Forelimb muscle (tissue), 1 donor: ENCODE measurements at places on chromosomes 16 and 17. TPM values are rescaled to one million over a fixed set of nuclear protein-coding genes. Genes with fewer than 3 reads are reported as not detected.

- no peak for DNase-seq
Measured at GRCh38 chr16:22670551-22671041, 143.4 kb upstream of the HS3ST2 start.

Gene CDRT15L2
- not detected for polyA plus RNA-seq

DNA sequence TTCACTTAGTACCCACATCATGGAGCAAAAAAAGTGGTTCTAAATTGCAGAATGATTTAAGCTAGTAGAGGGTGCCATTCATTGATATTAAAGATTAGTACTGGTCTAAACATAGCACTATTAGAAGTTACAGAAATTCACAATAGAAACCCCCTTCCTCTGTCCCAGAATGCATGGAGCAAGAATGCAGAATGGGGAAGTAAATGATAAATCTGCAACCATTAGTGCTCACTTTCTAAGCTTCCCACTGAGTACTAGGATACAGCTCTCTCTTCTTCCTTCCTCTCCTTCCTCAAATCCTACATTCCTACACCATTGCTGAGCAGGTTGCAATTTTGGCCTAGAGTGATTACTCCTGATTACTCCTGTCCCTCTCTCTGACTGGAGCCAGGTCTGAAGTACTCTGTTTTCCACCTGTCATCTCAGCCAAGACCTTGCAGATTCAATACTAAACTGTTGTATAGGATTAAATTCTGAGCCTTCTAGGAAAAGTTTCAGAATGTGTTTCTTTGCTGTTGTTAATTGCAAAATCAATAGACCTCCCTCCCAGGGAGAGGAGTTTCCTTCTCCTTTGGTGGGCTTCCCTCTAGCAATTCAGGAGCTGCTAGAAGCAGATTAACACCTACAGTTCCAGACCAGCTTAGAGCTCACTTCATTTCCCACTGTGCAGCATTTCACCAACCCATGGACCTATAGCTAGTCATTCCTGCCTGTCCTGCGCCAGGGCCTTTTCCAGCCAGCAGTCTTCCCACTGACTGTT lies 165.5 kb upstream of the TBX2 start:
- DNase-seq: no peak

Gene PRAC2
- not detected for polyA plus RNA-seq

Gene ABCA10
- polyA plus RNA-seq: 9.5 TPM

DNA sequence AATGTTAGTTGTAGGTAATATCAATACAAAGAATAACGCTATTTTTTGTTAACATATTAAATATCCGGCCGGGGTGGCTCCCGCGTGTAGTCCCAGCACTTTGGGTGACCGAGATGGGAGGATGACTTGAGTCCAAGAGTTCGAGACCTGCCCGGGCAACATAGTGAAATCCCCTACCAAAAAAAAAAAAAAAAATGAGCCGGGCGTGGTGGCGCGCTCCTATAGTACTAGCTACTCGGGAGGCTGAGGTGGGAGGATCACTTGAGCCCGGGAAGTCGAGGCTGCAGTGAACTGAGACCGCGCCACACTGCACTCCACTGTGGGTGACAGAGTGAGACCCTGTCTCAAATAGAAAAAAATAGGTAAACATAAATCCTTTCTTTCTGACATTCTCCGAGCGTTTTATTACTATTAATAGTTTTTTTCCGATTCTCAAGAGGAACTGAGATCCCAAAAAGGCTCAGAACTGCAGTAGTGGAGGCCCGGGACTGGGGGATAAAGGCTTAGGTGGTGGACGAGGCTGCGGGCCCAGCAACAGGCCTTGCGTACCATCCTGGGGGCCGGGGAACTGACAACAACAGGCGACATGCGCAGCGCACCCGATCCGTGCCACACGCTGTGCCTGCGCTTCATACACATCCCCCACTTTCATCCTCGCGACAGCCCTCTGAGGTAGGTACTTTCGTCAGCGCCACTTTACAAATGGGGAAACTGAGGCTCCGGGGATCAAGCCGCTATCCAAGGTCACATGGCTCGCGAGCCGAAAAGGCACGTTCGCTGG lies 919 bp downstream of the N4BP1 start:
- DNase-seq: no peak

GRCh38 chr16:68774982-68775634 lies 38.0 kb downstream of the CDH1 start:
- DNase-seq: no peak

DNA sequence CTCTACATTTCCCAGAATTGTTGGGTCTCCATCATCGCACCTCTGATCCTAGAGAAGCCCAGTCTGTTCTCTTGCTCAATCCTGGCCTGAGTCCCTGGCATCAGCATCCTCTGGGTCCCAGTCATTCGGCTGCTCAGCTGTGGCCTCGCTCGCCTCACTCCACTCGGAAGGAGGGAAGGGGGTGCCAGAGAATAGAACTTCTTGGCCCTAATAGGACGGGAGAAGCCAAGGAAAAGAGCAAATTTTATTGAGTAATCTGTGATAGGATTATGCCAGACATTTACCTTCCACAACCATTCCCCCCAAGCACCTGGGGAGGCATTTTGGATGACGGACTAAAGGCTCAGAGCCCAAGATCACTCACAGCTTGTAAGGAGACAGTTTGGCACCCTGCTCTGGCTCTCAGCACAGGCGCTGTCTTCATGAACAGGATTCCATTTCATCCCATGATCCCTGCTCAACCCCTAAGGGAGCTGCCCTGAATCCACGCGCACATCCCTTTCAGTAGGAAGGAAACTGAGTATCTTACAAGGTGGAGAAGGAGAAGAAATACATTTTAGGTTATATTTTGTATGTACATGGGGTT lies 498 bp upstream of the CLEC10A start:
- no peak for DNase-seq

GRCh38 chr17:49298371-49298976 lies 63.6 kb downstream of the ZNF652 start:
- no peak for DNase-seq

- DNase-seq: no peak
Measured at GRCh38 chr17:3957735-3958599, 6.3 kb downstream of the ATP2A3 start.

Gene CDH1
- 1.2 TPM for polyA plus RNA-seq

DNA sequence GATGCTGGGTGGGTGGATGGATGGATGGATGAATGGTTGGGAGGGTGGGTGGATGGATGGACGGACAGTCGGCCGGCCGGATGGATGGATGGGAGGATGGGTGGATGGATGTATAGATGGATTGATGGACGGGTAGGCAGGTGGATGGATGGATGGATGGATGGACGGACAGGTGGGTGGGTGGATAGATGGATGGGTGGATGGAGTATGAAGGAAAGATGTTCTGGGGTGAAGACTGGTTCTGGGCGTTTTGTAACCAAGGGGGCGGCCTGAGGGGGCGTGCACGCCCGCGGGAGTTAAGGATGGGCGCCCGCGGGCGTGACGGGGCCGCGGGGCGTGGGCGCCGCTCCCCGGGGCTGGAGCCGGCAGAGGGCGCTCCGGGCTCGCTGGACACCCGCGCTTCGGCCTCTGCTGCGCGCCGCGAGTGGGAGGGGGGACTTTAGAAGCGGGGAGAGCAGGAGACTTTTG lies at the start of gene NECAB2:
Gene NECAB2, plus strand, starts transcription at position 407 of the 468 bp plus-strand sequence. CDS start 405 bp downstream, outside the sequence.
- DNase-seq: no peak

- DNase-seq: no peak
Measured at GRCh38 chr17:82837586-82838320, 2.1 kb downstream of the ZNF750 start.

- DNase-seq: no peak
Measured at GRCh38 chr17:76433693-76434092, 19.3 kb downstream of the UBE2O start.

DNA sequence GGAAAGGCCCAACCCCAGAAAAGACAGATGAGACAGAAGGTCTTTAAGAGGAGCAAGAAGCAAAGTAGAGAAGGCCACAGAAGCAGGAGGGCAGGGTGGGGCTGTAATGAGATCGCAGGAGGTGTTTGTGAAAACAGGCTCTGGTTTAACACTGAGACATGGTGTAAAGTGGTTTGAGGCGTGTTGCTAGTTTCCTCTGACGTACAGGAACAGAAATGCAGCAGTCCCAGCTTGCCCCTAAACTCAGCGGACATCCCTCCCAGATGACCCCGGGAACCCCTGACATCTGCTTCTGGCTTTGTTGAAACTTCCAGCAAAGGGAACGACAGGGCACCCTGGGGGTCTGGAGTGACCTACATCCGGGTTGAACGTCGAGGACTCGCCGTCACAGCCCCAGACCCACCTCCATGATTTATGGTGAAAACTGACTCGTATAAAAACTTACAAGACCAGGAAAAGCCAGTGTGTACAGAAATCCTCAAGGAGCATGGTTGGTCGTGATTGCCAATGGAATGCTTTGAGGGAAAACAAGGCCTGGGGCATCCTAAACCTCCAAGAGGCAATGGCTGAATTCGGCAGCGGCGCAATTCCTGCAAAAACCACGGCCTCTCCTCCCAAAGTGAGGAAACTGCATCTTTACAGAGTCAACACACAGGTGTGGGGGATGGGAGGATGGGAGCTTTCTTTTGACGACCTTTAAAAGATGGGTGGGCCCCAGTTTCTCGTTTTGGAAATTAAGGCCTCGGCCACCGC lies 25.8 kb downstream of the LITAF start:
- no peak for DNase-seq
